Ecto neural progenitor cell (in vitro differentiated cells): ENCODE measurements at places on chromosomes 12 and 14.

GRCh38 chr12:52246720-52247621 is 13.9 kb downstream of the KRT7 start:
- DNase-seq = no peak

DNA sequence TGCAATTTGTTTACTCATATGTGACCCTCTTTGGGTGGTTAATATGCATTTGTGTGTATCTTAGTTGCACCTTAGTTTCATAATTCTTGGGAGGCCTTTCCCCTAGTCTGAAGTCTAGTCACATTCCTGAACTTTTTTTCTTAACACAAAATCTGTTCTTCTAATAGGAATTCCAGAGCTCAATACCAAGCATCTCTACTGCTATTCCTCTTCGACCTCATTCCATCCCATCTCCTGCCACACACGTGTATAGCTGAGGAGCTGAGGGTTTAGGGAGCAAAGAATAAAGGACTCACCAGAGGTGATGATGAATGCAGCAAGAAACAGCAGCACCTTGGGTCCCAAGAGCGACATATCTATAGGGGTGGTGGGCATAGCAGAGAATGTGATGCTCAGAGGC is 875 bp downstream of the MFAP5 start:
- DNase-seq = no peak

GRCh38 chr14:31360919-31361662 is 59.3 kb downstream of the HEATR5A start:
- no peak for DNase-seq

- peak; percentile 99 for DNase-seq
Measured at GRCh38 chr12:15882118-15882971, at the start of gene STRAP. Gene STRAP, plus strand, starts transcription at chr12:15882387. Its CDS starts 321 bp downstream, at chr12:15882708.

DNA sequence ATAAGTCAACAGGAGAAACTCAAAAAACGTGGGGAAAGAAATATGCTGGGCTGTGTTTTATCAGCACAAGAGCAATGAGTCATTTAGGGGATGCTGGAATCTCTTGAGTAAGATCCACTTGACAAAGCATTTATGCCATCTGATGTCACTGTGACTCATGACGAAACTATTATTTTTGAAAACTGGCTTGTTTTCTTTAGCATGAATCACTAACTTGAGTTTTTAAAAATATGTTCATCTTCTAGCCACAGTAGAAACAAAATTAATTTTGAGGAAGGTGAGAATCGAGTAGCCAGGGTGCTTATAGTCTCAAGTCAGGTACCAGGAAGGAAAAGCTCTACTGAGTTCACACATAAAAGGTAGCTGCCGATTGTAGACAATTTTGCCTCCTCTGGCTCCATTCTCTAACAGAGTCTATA is 456.2 kb upstream of the MGAT4C start:
- no peak for DNase-seq

DNA sequence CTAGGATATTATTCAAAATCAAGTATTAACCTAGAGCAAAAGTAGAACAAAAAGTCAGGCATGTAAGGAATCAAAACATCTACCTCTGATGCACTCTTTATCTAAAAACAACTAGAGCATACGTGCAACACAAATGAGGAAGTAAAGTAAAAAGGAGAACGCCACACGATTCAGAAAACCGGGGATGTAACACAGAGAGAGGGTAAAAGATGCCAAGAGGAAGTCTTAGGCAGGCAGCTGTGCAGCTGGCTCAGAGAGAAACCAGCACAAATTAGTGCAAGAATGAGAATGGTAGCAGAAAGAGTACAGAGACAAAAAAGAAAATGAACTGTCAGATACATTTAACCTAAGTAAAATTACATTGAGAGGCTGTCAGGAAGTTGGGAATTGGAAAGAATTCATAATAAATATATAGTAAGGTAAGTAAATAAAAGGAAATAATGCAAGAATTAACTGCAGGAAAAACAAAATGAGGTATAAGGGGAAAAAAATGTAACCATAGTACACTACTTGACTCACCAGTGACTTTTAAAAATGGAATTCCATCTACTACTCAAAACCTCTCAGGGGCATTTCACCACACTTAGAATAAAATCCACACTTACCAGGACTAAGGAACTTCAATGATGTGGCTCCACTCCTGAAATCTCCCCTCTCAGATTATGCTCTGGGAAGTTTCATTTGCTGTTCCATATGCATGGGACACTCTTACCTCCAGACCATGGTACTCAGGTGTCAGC is 17.1 kb downstream of the BCAT1 start:
- DNase-seq = no peak

GRCh38 chr12:46839964-46840363 is 14.2 kb upstream of the SLC38A4 start:
- no peak for DNase-seq

- no peak for DNase-seq
Measured at GRCh38 chr12:89179245-89179644, 173.1 kb downstream of the DUSP6 start.

DNA sequence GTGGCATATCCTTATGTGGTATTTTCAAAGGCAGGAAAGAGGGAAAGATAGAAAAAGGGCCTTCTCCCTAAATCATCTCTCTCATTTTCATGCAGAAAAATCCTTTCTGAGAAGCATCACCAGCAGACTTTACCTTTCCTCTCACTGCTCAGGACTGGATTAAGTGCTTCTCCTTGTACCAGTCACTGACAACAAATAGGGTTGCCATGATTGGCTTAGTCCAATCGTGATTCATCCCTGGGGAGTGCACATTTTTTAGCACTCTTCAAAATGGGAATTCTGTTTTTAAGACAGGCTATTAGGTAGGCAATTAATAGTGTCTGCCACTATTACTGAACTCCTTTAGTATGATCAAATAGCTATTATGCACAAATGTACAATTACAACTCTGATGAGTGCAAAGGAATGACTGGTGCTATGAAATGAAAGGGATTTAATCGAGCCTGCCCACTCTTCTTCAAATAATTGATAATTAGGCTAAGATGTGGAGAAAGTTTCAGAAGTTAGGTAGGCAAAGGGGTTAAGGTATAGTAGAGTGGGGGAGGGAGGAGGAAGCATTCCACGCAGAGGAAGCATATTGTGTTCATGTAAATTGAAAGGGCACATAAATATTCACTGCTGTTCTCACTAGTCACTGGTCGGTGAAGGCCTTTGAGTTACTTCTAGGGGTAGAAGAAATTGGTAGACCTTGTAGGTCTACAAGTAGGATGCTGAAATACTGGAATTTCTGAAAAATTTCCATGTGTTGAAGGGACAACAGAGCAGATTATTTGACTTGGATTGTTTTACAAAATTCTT is 84.0 kb downstream of the MSRB3 start:
- DNase-seq = no peak

- no peak for DNase-seq
Measured at GRCh38 chr14:89166633-89167032, 250.4 kb downstream of the FOXN3 start.

DNA sequence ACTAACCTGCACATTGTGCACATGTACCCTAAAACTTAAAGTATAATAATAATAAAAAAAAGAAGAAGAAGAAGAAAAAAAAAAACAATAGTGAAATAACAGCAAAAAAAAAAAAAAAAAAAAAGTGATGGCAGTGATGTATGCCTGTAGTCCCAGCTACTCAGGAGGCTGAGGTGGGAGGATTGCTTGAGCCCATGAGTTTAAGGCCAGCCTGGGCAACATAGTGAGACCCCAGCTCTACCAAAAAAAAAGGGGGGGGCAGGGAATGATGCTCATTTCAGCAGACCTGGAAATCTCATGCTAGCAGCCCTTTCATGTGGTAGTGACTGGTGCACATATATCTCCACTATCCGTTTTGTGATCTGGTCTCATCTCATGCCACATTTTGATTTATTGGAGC is 20.8 kb downstream of the TRAFD1 start:
- DNase-seq = no peak

DNA sequence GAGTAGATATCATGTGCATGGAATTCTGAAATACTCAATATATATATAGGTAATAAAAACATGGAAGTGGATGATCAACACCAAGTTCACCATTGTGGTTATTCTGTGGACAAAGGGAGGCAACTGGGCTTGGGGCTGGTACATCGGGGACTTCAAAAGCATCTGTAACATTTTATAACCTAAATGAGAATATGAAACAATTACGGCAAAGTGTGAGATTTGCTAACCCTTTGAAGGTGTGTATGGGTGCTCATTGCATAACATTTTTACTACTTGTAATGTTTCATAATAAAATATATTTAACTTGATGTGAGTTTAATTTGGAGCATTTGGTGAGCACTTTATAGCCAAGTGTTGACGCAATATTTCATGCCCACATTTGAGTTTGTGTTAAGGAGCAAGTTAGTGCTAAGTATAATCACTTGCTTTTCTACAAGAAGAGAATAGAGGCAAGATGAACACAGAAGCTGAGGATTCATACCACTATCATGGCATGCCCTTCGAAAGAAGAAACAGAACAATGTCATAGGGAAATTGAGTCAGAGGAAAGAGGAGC is 109.3 kb downstream of the NTN4 start:
- DNase-seq = no peak

DNA sequence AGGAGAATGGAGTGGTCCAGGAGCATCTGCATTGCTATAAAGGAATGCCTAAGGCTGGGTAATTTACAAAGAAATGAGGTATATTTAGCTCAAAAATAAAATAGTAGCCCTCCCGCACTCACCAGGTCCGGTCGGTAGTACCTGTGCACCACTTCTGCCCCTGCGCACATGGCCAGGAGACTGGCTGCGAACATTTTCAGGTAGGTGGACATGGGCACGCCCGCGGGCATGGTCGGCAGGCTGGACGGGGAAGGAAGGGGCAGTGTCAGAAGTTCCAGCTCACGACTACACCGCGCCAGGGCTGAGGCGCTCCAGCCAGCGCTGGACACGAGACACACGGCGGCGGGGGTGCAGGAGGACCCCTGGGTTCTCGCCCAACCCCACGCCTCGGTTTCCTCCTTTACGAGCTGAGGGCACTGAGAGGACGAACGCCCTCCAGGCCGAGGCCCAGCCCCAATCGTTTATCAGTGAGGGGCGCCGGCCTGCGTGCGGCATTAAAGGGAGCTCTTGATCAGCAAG is 9.1 kb upstream of the TDG start:
- no peak for DNase-seq

DNA sequence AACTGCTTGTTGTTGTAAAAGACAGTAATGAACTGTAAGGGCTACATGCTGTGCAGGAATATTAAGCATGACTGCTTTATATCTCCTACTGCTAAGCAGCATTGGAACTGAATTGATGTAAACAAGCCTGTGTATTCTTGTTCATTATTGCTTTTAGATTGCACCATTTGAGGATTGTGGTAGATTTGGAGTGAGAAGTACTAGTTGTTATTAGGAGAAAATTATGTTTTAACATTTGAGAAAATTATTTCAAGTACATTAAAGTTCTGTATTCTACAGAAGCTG is 212.7 kb downstream of the ERC1 start:
- no peak for DNase-seq

DNA sequence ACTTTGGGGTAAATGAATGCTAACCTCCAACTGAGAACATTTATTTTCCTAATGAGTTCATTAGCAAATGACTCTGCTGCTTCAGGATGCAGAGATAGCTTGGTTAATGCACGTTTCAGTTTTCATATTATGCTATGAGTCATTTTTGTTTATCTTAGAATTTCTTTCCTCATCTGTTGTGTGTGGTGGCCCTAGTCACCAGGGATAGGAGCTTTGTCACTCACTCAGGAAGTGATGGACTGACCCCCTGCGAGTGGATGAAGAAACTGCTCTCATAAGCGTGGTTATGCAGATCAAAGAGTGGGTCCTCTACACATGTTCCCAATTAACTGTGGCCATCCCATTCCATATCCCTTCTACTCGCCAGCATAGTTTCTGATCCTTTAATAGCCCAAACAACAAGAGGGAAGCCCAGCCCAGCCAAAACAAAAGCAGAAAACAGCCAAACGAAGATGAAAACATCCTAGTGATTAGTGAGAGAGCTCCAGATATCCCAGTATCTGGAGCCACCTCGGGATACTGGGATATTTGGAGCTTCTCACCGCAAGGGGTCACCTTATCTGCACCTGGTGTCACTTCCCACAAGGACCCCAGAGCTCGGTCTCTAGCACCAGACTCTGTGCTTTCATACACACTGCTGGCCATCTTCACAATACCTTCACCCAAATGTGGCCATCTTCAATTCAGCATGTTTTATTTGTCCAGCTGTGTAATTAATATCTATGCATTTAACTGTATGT is 8.6 kb downstream of the TC2N start:
- no peak for DNase-seq

- no peak for DNase-seq
Measured at GRCh38 chr12:126772171-126772864, 1494.7 kb upstream of the TMEM132C start.

- DNase-seq = no peak
Measured at GRCh38 chr12:12986775-12987331, 13.2 kb downstream of the HEBP1 start.

GRCh38 chr12:57175428-57176138 is 28.2 kb upstream of the LRP1-AS start:
- peak; percentile 92 for DNase-seq
